Colonic mucosa (tissue), 4 donors: ENCODE measurements at places on chromosomes 3 and 15. TPM values are rescaled to one million over a fixed set of nuclear protein-coding genes. Genes with fewer than 3 reads are reported as not detected.

DNA sequence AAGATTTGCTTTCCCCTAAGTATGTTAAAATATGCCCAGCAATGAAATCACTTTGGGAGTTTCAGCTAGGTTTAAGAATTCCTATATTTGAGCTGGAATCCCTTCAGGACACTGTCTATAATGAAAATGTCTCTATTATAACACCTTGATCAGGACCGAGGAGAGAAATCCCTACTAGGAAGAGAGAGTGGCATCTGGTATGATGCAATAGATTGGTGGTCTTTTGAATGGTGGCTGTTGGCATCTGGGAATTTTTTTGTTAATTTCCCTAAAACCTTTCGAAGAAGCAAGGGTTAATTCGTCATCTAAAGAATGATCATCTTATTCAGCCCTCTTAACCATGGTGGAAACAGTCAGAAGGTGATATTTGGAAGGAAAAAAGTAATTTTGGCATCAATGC is 43.0 kb downstream of the TIGIT start:
- DNase-seq, result no peak

DNA sequence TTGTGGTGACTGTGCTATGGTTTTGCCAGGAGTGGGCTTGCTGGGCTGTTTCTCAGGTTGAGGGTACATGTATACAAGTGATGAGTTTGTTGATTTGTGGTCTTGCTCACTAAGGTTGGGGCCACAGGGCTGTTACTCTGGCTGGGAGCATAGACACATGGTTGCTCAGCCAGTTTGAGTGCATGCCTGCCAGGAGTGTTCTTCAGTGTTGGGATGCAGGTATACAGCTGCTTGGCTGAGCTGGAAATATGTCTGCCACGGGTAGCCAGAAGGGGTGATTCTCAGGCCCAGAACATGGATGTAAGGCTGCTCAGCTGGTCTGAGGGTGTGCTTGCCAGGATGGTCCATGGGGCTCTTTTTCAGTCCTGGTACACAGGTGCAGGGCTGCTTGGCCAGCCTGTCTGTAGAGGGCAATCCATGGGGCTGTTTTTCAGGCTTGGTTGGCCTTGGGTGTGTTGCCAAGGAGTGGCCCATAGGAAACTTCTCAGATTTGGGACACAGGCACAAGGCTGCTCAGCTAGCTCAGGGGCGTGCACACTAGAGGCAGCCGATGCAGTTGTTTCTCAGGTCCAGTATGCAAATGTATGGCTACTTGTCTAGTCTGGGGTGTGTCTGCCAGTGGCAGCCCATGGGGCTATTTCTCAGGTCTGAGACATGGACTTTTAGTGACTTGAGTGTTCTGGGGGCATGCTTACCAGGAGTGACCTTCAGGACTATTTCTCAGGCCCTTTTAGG is 5.3 kb upstream of the ARHGAP31 start:
- DNase-seq, result no peak

DNA sequence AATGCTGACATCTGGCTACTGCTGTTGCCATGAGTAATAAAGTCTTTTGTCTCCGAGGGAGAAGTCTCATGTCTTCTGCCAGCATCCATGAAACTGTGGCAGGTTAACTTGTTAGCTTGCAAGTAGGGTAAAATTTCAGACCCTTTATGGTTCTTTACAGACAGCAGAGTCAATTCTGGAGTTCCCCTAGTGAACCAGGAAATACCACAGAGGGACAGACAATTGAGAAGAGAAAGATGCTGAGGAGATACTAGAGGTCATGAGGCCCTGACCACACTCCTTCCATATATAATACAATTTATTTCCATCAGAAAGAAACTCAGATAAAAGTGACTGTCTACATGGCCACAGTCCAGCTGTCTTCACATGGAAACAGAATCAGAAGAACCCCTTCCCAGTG is 38.1 kb downstream of the NMNAT3 start:
- DNase-seq, result no peak

DNA sequence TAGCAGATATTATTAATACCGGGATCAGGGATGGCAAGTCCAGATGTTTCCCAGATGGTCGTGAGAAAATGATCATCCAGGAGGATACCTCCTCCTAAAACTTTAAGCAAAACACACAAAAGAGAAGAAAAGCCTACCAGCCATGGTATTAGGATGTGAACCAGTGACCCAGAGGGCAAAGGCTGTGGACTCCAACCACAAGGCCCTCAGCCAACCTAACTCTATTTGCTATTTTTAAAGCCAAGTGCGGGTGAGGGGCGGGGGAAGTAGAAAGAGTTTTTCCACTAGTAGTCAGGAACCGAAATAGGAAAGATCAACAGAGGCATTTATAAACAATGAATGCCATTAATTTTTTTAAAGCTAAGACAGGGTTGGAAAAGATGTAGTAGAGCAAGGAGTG is 77.4 kb downstream of the STAC start:
- no peak for DNase-seq

DNA sequence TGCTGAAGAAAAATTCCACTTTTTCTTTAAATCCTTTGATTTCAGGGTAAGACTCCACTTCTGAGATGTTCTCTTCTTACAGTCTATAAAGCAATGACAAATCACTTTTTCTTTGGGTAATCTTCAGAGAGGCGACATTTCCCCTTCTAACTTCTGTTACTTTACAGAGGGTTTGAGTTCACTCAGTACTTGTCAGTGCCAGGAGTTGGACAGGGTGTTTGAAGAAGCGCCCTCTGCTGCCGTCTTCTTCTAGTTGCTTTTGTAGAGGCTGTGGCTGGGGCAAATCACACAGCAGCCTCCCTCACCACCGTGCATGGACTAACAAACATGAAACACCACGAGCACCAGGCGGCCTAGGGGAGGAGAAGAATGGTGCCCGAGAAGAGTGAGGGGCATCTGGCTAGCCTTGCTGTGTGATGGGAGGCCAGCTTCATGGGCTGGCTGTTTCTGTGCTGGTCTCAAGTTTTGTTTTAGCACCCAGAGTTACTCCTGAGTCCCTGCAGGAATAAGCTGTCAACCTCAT is at the start of gene CD80:
Gene CD80 (minus strand): TSS at position 174 of the 523 bp plus-strand sequence. CDS start 1,886 bp downstream, outside the sequence.
- DNase-seq, result peak; percentile 70

GRCh38 chr3:127732879-127733350 is 60.2 kb downstream of the ABTB1 start:
- no peak for DNase-seq

GRCh38 chr15:41474436-41474835 is 19.2 kb upstream of the ITPKA start:
- DNase-seq, result peak; percentile 76

- DNase-seq, result no peak
Measured at GRCh38 chr3:123084738-123085237, 18.0 kb downstream of the PDIA5 start.

GRCh38 chr3:124605781-124606579 is 124.3 kb upstream of the UMPS start:
- no peak for DNase-seq

DNA sequence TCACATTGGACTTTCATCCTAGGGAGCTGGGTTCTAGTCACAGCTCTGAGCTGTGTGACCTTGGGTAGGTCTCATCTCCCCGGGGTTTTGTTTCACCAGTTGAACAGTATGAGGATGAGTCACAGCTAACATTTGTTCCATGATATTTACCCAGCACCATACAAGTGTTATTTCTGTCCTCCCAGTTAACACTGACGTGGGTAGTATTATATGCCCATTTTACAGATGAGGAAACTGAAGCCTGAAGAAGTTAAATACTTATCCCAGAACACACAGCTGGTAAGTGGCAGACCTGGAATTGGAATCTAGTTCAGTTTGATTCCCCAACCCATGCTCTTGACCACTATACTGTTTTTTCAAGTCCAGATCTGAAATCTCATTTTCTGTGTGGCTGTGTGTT is 908 bp upstream of the RARB start:
- no peak for DNase-seq

Gene ITGA11
- 2.4 TPM for total RNA-seq

Gene LEO1
- 29.3 TPM for total RNA-seq

Gene DENND6A
- total RNA-seq, result 24.7 TPM
